ENCODE measurements at places on chromosomes 11 and 22. TPM values are rescaled to one million over a fixed set of nuclear protein-coding genes. Genes with fewer than 3 reads are reported as not detected.
A peak's percentile ranks its signal among the peaks of the same experiment; 100 is the strongest.

The PYGM gene
- 14.3 TPM for total RNA-seq

- no peak for DNase-seq
These were observed 83.2 kb downstream of the TEAD1 start for GRCh38 chr11:12757416-12757815.

DNA sequence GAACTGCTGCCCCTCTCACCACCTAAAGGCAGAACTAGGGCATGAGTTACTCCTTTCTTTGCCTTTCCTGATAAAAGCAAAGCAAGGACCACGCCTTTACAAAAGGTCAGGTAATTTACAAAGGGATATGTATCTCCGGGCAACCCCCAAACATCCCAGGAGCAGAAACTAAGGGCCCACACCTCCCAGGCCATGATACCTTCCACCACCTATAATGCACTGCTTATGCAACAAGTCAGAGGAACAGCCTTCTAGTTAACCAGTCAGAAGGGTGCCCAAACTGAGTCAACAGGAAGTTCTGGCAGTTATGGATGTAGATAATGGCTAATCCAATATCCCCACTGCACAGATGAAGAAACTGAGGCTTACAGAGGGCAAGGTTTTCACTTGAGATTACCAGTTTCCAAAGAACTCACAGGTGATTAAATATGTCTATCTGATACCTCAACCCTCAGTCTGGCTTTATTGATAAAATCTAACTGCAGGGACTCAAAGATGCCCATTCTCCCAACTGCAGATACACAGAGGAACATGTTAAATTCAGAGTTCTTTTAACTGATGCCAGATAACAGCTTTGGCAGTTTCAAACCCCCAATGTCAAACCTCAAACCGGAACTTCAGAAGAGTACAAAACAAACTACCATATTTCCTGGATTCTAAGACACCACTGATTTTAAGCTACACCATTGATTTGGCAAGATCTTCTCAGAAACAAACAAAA, 16.8 kb upstream of the CASTOR1 start:
- no peak for DNase-seq

The ZNF280B gene
- 1.3 TPM for total RNA-seq

DNA sequence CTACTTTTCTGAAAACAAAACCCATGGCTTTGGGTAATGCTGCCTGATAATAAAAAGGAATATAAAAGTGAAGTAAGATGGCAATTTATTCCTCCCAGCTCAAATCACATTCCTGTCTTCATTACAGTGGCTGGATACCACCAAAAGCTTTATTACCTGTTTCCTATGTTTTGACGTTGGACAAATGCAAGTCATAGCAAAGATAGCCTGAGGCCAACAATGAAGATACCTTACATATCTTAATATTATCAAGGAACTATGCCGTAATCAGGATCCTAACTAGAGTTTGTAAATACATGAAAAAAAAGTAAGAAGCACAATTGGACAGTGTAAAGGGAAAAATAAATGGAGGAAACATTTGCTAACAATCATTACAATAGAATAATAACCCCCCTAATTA, 202.4 kb downstream of the SOX6 start:
- DNase-seq = no peak

- no peak for DNase-seq
These were observed 51.5 kb upstream of the FGF3 start for GRCh38 chr11:69870766-69871165.

DNA sequence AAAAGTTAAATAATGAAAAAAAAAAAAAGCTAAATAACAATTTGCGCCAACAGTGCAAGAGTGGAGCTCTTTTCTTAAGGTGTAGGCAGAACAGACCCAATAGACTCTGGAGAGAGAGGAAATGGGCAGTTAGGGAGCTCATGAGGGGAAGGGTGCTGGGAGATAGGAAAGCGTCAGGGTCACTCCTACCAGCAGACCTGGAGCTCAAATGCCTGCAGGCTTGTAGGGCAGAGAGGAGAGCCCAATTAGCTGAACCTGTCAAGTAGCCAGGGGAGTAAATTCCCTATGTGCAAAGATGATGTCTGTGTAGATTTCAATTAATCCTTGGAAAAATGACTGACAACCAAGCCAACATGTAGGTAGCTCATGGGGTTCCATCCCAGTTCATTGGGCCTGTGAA, 73.0 kb downstream of the RAB30 start:
- DNase-seq = no peak

The ANO1 gene
- 228 TPM for total RNA-seq

GRCh38 chr11:69638941-69639681, 1.8 kb upstream of the CCND1 start:
- DNase-seq = peak; percentile 93

The KRTAP5-7 gene
- not detected for total RNA-seq

GRCh38 chr22:47210686-47211085, 448.2 kb downstream of the TBC1D22A start:
- no peak for DNase-seq

GRCh38 chr11:74019860-74020259, 11.0 kb upstream of the UCP3 start:
- no peak for DNase-seq

DNA sequence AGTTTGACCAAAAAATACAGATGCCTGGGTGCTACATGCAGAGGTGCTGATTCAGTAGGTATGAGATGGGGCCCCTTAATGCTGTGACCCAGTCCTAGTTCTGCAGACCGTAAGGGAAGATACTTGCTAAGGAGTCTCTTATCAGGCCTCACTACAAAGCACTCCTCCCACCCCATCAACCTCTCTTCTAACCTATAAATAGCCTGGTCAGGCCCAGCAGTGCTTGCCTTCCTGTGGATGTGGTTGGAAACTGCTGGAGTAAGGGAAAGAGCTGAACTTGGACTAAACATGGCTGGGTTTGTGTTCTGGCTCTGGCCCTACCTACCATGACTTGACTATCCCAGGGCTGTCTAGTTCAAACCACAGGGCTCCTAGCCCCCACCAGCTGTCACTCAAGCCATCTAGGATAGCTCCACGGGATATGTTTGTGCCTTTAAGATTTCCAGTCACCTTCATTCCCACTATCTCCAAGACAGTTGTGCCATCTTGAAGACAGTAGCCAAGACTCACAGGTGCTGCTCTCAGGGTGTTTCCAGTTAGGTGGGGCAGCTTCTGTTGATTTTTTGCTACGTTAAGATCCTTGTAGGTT, 9.5 kb upstream of the DKK3 start:
- DNase-seq = no peak

DNA sequence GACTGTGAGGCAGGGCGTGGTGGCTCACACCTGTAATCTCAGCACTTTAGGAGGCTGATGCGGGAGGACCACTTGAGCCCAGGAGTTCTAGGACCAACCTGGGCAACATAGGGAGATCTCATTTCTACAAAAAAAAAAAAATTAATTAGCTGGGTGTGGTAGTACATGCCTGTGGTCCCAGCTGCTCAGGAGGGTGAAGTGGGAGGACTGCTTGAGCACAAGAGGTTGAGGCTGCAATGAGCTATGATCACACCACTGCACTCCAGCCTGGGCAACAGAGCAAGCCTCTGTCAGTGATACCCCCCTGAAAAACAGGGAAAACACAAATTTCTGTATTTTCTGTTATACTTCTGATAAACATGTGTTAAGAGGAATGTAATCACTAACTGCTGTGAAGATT, 57.8 kb upstream of the ARHGAP32 start:
- no peak for DNase-seq

- no peak for DNase-seq
These were observed 422.5 kb downstream of the TMEM135 start for GRCh38 chr11:87460279-87460678.

DNA sequence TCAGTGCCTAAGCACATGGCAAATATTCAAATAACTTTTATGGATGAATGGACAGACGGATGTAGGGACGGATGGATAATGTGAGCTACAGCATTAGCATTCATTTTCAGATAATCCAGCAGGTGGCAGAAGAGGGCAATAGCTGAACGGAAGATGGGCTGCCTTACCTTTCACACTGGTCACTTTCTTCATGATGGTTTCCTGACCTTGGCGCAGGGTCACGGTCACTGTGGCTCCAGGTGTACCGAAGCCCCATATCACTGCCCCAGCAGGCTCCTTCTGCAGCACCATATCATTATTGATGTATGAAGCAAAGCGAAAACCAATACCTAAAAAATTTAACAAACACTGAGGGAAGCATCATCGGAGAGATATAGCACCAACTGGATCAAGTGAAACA, 4.3 kb downstream of the SIAE start:
- DNase-seq = peak; percentile 51

GRCh38 chr11:44188643-44189042, 93.2 kb downstream of the EXT2 start:
- no peak for DNase-seq

DNA sequence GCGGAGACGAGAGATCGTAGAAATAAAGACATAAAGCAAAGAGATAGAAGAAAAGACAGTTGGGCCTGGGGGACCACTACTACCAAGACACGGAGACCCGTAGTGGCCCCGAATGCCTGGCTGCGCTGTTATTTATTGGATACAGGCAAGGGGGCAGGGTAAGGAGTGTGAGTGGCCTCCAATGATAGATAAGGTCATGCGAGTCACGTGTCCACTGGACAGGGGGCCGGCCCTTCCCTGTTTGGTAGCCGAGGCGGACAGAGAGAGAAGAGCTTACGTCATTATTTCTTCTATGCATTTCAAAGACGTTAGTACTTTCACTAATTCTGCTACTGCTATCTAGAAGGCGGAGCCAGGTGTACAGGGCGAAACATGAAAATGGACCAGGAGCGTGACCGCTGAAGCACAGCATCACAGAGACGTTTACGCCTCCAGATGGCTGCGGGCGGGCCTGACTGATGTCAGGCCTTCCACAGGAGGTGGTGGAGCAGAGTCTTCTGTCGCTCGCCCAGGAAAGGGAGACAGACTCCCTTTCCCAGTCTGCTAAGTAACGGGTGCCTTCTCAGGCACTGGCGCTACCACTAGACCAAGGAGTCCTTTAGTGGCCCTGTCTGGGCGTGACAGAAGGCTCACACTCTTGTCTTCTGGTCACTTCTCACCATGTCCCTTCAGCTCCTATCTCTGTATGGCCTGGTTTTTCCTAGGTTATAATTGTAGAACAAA, 24.8 kb downstream of the PPP6R2 start:
- DNase-seq = no peak

The KRTAP5-9 gene
- 0.23 TPM for total RNA-seq

- peak; percentile 44 for DNase-seq
These were observed 30.0 kb upstream of the WNT11 start for GRCh38 chr11:76236092-76236999.

The EML3 gene
- total RNA-seq = 66.1 TPM

DNA sequence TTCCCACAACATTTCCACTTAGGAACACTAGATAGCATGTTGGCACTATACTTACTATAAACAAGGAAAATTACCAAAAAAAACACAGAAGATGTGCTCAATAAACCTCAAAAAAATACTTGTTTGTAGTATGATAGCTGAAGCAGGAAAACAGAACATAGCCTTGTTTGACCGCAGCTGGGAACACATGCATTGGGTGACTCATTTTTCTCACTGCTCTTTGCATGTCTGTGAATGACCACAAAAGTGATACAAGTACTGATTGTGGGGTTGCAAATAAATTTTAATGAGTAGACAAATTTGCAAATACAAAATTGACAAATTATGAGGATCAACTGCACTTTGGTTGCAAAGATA, 22.8 kb upstream of the GUCY1A2 start:
- no peak for DNase-seq

The HIC2 gene
- 4.5 TPM for total RNA-seq

- peak; percentile 91 for DNase-seq
These were observed at the start of gene PRDM10 for GRCh38 chr11:130002352-130002845. Gene PRDM10, minus strand, starts transcription at chr11:130002835. Its CDS starts 41,871 bp downstream, at chr11:129960964.

The OR10A2 gene
- total RNA-seq = not detected

DNA sequence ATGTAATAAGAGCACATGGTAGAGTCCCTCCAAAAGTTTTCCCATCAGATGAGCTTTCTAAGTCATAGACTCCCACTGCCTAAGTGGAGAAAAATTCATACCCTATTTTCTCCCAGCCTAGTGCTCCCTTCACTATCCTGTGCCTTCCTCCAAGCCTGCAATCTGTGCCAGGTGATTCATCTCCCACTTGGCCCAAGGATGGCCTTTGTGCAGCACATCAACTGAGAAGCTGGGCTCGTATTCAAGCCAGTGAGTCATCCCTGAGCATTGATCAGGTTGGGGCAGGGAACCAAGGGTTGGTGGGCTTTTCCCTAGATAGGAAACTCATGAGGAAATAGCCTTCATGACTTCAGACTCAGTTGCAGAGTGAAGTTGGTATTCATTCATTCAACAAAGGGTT, 64.6 kb downstream of the PANX1 start:
- DNase-seq = peak; percentile 57

- peak; percentile 88 for DNase-seq
These were observed 375.3 kb upstream of the DDI1 start for GRCh38 chr11:103661185-103661584.

GRCh38 chr11:80822308-80822707, 1381.5 kb upstream of the TENM4 start:
- DNase-seq = no peak

DNA sequence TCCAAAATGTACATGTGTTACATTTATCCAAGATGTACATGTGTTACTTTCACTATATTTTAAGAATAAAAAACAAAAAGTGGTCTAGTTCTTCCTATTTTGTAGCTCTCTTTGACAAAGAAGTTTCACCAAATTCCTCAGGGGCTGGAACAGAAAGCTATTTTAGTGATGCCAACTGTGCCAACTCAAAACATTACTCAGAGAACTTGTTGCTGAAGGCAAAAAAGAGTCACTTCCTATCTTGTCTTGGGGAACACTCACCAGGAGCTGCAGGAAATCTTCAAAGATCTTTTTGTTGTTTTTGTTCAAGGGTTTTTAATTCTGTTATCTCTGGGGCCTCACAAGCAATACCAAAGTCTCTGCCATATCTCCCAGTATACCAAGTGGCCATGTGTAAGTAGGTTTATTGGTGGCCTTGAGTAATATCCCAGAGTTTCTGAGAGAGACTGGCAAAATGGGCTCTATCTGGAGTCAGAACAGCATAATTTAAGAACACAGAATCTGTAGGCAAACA, 13.6 kb upstream of the EED start:
- DNase-seq = no peak

GRCh38 chr22:29936186-29936585, 53.2 kb downstream of the MTMR3 start:
- no peak for DNase-seq

The HTR3A gene
- 0.29 TPM for total RNA-seq

DNA sequence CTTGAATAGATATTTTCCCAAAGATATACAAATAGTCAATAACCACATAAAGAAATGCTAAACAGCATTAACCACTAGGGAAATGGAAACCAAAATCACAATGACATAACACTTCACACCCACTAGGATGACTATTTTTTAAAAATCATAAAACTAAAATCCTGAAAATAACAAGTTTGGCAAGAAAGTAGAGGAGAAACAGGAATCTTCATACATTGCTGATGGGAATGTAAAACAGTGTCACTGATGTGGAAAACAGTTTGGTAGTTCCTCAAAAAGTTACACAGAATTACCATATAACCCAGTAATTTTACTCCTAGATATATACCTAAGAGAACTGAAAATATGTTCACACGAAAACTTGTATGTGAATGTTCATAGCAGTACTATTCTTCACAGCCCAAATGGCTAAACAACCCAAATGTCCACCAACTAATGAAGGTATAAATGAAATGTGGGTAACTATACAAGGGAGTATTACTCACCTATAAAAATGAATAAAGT, 12.5 kb downstream of the PICALM start:
- no peak for DNase-seq

- no peak for DNase-seq
These were observed 14.1 kb upstream of the RAC2 start for GRCh38 chr22:37258005-37258752.

GRCh38 chr22:48179571-48180546, 1417.4 kb downstream of the TBC1D22A start:
- no peak for DNase-seq

GRCh38 chr11:121671283-121672168, 218.8 kb upstream of the SORL1-AS1 start:
- no peak for DNase-seq
